ENCODE measurements at places on chromosomes 3 and 15. TPM values are rescaled to one million over a fixed set of nuclear protein-coding genes. Genes with fewer than 3 reads are reported as not detected.

NRROS gene
- 2.8 TPM for total RNA-seq

GANC gene
- total RNA-seq, result 17.4 TPM

- H3K4me3 ChIP-seq, result no peak overlapping the region
- peaks cover 3% of the 10 kb centered on the region for H3K4me1 ChIP-seq
- H3K36me3 ChIP-seq, result no peaks in the 10 kb centered on the region
- no peaks in the 10 kb centered on the region for H3K27me3 ChIP-seq
These were observed 148.8 kb downstream of the KCNMB2 start for GRCh38 chr3:178684881-178685590.

DNA sequence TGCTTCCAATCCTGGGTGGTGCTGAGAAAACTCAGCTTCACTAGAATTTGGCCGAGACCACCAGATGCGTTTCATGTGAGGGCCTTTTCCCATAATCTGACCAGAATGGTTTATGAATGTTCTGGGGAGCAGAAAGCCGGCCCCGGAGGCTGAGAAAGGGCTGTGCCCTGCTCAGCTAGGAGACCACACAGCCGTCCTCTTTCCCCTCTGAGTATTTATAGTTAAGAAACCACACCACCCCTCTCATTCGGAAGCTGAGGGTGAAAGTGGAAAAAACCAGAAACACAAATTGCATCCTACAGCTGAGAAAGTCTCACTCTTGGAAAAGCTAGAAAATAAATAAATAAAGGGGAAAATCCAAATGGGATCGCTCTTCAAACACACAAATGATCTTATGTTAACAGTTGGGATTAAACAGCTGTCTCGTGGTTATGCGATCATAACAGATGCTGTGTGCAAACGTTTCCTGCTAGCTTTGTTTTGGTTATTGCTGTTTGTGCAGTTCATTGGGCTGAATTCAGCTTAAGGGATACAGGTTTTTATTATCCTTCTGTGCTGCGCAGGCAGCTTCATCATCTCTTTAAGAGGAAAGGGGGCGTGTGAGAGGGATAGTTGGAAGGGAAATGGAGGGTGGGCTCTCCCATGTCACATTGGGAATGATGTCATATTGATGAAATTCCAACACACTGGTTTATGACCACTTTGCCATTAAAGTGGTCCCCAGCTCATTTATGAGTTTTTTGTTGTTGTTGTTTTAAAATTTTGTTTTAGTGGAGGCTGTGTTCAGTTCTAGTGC is 1026.2 kb upstream of the NR2F2 start:
- no peak overlapping the region for H3K4me3 ChIP-seq
- H3K36me3 ChIP-seq, result no peaks in the 10 kb centered on the region
- peaks cover 36% of the 10 kb centered on the region for H3K4me1 ChIP-seq
- H3K27me3 ChIP-seq, result no peaks in the 10 kb centered on the region

DNA sequence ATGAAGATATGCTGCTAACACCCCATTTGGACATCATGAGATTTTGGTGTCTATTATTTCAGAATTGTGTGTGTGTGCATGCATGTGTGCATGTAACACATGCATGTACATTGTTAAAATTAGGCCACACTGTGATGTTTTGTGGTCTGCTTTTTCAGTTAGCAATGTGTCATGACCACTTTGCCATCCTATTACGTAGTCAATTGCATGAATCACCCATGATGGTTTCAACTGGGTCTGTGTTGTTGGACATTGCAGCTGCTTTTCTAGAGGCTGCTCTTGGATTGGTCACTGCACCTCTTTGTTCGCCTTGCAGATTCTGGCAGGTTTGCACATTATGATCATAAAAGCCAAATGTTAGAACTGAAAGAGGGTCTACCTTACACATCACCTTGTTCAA is 101.0 kb upstream of the THBS1 start:
- no peaks in the 10 kb centered on the region for H3K36me3 ChIP-seq
- no peaks in the 10 kb centered on the region for H3K27me3 ChIP-seq
- H3K27ac ChIP-seq, result no peak overlapping the region
- no peak for DNase-seq
- H3K4me3 ChIP-seq, result no peak overlapping the region

DNA sequence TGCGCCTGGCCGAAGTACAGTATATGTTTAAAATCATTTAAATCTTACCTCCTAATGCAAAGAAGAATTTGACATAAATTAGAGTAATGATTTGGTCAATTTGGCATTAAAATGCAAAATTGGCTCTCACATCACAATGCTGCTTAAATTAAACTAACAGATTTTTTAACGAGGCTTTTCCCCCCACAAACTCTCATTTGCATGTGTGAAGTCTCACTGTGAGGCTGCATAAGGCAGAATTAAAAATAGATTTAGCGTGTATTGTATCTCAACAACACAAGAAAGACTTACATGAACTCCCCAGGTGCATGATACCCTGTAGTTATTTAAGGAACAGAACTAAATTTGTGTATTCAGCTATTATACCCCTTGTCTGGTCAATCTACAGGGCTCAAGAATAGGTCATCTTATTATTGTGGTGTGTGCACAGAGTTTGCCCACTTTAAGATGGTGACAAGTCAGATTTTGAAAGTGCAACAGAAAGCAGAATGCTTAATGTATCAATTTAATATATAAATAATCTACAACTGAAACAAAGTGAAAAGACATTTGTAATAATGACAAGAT is 897.9 kb downstream of the EPHA3 start:
- no peaks in the 10 kb centered on the region for H3K27me3 ChIP-seq
- DNase-seq, result no peak
- H3K36me3 ChIP-seq, result no peaks in the 10 kb centered on the region
- H3K27ac ChIP-seq, result no peak overlapping the region
- no peaks in the 10 kb centered on the region for H3K4me1 ChIP-seq

- no peaks in the 10 kb centered on the region for H3K36me3 ChIP-seq
- no peak for DNase-seq
- peaks cover 2% of the 10 kb centered on the region for H3K4me1 ChIP-seq
- no peaks in the 10 kb centered on the region for H3K27me3 ChIP-seq
These were observed 32.4 kb upstream of the CDV3 start for GRCh38 chr3:133540896-133541674.

DNA sequence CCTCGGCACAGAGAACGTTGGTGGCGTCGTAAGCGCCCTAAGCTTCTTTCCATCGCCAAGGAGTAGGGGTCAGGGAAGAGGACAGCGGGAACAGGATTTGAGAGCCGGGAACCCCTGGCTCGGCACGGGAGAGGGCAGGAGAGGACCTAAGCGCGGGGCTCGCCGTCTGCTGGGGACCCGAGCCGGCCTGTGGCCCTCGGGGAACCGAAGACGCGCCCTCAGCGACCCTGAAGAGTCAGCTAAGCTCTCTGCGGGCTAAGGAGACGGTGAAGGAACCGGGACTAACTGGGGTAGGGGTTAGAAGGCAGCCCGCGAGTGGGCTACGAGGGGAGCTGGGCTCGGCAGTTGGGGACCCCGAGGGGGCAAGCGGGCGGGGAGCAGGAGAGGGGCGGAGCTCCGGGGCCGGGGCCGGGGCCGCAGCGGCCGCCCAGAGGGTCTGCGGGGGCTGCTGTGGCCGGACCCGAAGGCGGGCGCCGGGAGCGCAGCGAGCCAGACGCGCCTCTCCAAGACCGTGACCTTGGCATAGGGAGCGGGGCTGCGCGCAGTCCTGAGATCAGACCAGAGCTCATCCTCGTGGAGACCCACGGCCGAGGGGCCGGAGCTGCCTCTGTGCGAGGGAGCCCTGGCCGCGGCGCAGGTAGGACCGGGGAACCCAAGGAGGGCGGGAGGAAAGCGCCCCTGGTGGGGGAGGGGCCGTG is 574 bp downstream of the CASR start:
- no peak overlapping the region for H3K27ac ChIP-seq
- no peaks in the 10 kb centered on the region for H3K36me3 ChIP-seq
- H3K4me3 ChIP-seq, result peak overlapping the region; percentile 10
- peaks cover 5% of the 10 kb centered on the region for H3K4me1 ChIP-seq
- peaks cover 56% of the 10 kb centered on the region for H3K27me3 ChIP-seq
- DNase-seq, result no peak

- no peaks in the 10 kb centered on the region for H3K36me3 ChIP-seq
- H3K4me1 ChIP-seq, result no peaks in the 10 kb centered on the region
- DNase-seq, result no peak
- no peak overlapping the region for H3K4me3 ChIP-seq
These were observed 160.9 kb downstream of the ADAMTS17 start for GRCh38 chr15:100180921-100181320.

DNA sequence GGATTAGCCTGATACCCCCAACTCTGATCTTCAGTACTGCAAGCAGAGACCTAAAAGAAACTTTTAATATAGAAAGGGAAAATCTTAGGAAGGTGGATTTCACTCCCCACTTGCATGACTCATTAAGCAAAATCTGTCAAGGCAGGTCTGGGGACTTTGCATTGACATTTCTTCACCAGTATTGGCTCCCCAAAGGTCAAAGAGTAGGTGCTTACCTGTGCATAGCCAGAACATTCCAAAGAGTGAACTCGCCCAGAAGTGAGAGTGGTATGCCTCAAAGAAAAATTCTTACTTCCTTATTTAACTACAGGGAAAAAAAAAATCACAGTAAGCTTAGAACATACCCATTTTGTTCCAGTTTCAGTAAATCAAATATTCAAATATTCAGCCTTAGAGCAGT is 140.9 kb upstream of the TP63 start:
- H3K4me3 ChIP-seq, result no peak overlapping the region
- H3K4me1 ChIP-seq, result no peaks in the 10 kb centered on the region
- H3K27me3 ChIP-seq, result no peaks in the 10 kb centered on the region
- DNase-seq, result no peak
- no peak overlapping the region for H3K27ac ChIP-seq

GRCh38 chr15:95468820-95469219 is 861.7 kb upstream of the NR2F2 start:
- no peaks in the 10 kb centered on the region for H3K36me3 ChIP-seq
- H3K27ac ChIP-seq, result peak overlapping the region; percentile 49
- H3K4me1 ChIP-seq, result peaks cover 8% of the 10 kb centered on the region
- DNase-seq, result no peak
- no peaks in the 10 kb centered on the region for H3K27me3 ChIP-seq

DNA sequence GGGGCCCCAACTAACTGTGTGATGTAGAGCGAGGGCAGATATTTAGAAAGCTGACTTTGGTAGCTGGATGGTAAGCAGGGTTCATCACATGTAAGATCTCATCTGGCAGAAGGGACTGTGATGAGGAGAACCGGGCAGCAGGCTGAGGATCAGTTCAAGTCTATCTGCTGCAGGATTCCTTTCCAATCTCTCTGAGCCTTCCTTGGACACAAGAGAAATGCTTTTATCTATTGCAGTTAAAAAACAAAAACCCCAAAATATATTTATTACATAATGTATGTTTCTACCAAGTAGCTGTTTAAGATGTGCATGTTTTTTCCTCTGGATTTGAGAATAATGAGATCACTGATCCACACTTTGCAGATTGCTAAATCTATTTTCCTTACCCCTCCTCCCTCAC is 411.5 kb downstream of the RAP2B start:
- no peak overlapping the region for H3K27ac ChIP-seq
- H3K36me3 ChIP-seq, result no peaks in the 10 kb centered on the region
- DNase-seq, result no peak
- H3K4me1 ChIP-seq, result no peaks in the 10 kb centered on the region
- H3K4me3 ChIP-seq, result no peak overlapping the region

DNA sequence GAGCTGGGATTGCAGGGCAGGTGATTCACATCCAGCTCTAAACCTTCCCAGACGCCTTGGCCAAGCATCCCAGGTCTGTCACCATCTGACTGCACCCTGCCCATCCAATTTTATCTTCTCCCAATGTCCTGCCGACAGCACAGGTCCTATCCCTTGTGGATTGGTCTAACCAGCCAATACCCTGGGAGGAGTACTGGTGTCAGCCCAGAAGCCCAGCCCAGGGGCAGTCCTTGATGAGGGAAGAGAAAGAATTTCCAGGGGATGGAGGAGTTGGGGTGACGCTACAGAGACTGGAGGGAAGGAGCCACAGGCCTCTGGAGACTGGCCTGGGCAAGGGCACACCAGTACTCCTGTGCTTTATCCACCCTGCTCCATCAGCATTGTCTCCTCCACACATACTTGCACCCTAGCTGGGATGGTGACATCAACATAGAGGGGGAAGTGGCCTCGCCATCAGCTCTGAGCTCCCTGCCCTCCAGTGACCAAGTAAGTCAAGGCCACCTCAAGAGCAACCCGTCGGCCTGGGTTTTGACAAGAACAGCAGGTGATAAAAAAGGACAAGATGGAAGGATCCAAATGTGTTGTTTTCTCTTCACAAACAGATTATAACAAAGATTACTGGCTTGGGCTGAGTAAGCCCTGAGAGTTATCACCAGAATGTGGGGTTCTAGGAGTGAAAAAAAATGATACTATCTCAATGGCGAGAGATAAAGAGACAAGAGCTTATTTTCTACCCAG is 114.6 kb downstream of the AQP9 start:
- H3K4me1 ChIP-seq, result no peaks in the 10 kb centered on the region
- DNase-seq, result no peak
- H3K4me3 ChIP-seq, result no peak overlapping the region
- H3K36me3 ChIP-seq, result no peaks in the 10 kb centered on the region
- no peak overlapping the region for H3K27ac ChIP-seq
- H3K27me3 ChIP-seq, result no peaks in the 10 kb centered on the region

GRCh38 chr3:197114007-197114406 is 84.4 kb upstream of the MELTF start:
- DNase-seq, result no peak
- H3K36me3 ChIP-seq, result peaks cover 13% of the 10 kb centered on the region
- H3K4me1 ChIP-seq, result no peaks in the 10 kb centered on the region
- no peaks in the 10 kb centered on the region for H3K27me3 ChIP-seq
- no peak overlapping the region for H3K4me3 ChIP-seq

- no peaks in the 10 kb centered on the region for H3K36me3 ChIP-seq
- H3K4me1 ChIP-seq, result no peaks in the 10 kb centered on the region
- H3K27me3 ChIP-seq, result peaks cover 10% of the 10 kb centered on the region
- peak; percentile 78 for DNase-seq
- H3K4me3 ChIP-seq, result peak within 1 kb of the TSS; percentile 58
- no peak within 1 kb of the TSS for H3K27ac ChIP-seq
These were observed at the start of the genes CHDH and IL17RB for GRCh38 chr3:53846134-53846850. Gene CHDH, minus strand, starts transcription at chr3:53846419. Its CDS starts 22,411 bp downstream, at chr3:53824008. Gene IL17RB, plus strand, starts transcription at chr3:53846568. Its CDS starts 21 bp downstream, at chr3:53846589.

DNA sequence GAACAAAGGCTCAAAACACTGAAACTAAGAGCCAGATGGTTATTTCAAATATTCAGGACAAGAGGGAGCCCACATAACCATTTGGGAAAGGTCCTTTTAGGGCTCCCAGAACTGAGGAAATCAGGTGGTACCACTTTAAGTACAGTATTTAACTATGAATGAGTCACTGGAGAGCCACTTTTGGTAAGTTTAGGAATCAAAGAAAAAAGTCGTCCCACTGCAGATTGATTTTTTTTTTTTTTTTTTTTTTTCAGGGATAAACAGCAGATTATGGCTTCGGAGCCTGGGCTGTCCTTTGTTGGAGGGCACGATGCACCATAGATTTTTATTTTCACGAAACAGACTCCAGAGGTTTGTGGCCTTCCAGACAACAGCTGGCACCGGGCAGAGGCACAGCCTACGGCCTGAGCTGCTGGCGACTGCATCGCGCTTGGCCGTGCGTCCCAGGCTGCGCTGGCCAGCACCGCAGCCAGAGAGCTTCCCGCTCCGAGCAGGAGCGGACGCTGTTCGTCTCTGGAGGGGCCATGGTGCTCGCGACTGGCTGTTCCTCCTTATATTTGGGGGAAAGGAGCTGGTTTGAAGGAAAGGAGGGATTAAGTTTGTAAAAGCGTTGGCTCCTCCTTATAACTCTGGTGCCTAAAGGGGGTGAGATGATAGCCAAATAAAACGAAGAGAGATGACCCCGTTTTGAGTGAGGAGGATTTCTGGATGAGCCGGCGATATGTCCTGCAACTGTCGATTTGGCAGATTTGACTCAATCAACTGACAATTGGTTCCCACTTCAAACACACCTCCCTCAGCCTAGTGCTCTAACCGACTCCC is 152.9 kb upstream of the GOLIM4 start:
- peak overlapping the region; percentile 68 for H3K4me3 ChIP-seq
- peak; percentile 31 for DNase-seq
- no peaks in the 10 kb centered on the region for H3K4me1 ChIP-seq
- H3K36me3 ChIP-seq, result no peaks in the 10 kb centered on the region
- no peak overlapping the region for H3K27ac ChIP-seq

GRCh38 chr15:58065445-58066041 is at the start of gene ALDH1A2:
Gene ALDH1A2, minus strand, starts transcription at chr15:58065711. Its CDS starts 61 bp downstream, at chr15:58065650.
- H3K4me1 ChIP-seq, result no peaks in the 10 kb centered on the region
- peak within 1 kb of the TSS; percentile 85 for H3K27ac ChIP-seq
- H3K36me3 ChIP-seq, result no peaks in the 10 kb centered on the region
- DNase-seq, result peak; percentile 34
